Activated CD8-positive, alpha-beta memory T cell treated with anti-CD3 and anti-CD28 coated beads, Interleukin-2, amount 50 U/mL, for 4 hours (primary cell): ENCODE measurements at places on chromosomes 12 and 14.

GRCh38 chr14:42222924-42223471 lies 616.3 kb downstream of the LRFN5 start:
- no peak for DNase-seq

DNA sequence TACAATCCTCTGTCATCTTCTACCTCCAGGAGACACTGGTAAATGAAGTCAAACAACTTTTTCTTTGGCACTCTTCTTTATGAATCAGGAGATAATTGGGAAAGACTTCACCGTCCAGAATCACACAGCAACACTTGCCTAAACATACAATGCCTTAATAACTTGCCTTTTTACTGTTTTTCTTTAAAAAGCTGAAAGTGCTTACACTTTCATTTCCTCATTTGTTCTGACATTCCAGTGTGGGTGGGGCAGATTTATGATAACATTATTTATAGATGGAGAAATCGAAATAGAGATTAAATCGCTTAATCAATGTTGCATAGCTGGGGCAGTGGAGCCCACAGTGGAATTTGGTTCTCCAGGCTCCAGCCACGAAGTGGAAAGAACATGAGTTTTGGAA lies 2.8 kb upstream of the FRS2 start:
- no peak for DNase-seq

GRCh38 chr12:109495012-109495411 lies 17.6 kb downstream of the UBE3B start:
- DNase-seq, result no peak

GRCh38 chr12:62813031-62813829 lies 121.7 kb downstream of the PPM1H start:
- DNase-seq, result peak; percentile 27

DNA sequence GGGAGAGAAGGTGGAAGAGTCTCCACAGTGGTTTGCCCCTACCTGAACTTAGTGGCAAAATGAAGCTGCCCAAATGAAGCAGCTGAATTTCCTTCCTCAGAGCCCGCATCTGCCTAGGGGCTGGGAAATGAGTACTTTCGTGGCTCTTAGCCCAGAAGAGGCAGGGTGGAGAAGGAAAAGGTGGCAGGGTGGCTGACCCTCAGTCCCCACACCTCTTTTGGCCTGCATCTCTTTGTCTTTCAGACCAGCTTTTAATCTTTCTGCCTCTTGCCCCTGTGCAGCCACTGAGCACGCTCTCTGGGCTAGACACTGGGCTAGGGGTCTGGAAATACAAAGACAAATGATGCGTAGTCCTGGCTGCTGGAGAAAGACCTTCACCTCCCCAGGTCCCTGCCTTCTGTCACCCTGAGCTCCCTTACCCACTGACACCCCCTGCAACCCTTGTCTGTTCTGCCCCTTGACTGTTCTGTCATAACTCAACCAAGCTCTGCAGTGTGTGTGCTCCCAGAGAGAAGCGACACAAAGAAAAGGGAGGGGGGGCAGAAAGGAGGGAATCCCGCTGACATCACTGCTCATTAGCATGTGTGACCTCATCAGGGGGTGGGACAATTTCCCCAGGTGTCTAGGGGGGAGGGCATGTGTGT lies 371 bp upstream of the REM2 start:
- DNase-seq, result peak; percentile 59

- no peak for DNase-seq
These were observed 3.1 kb downstream of the LRFN5 start for GRCh38 chr14:41609704-41610183.

- no peak for DNase-seq
These were observed 10.8 kb downstream of the RAPGEF3 start for GRCh38 chr12:47747596-47748506.

- DNase-seq, result no peak
These were observed 162.8 kb downstream of the SNAPC1 start for GRCh38 chr14:61925043-61925442.

DNA sequence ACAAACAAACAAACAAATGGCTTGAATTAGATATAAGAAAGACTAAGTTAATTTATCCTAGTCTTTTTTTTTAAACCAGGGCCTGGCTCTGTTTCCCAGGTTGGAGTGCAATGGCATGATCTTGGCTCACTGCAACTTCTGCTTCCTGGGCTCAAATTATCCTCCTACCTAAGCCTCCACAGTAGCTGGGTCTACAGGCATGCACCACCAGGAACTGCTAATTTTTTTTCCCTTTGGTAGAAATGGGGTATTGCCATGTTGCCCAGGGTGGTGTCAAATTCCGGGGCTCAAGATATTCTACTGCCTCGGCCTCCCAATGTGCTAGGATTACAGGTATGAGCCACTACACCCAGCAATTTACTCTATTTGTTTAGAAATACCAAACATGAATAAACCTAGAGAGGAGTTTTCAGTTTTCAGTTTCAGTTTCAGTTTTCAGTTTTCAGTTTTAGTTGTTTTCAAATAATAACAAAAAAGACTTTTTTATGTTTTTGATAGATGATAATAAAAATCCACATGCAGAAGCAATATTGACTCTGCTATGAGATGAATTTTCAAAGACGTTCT lies 817.0 kb downstream of the FLRT2 start:
- DNase-seq, result no peak

- DNase-seq, result no peak
These were observed 68.7 kb upstream of the PTPRR start for GRCh38 chr12:70989232-70989631.

DNA sequence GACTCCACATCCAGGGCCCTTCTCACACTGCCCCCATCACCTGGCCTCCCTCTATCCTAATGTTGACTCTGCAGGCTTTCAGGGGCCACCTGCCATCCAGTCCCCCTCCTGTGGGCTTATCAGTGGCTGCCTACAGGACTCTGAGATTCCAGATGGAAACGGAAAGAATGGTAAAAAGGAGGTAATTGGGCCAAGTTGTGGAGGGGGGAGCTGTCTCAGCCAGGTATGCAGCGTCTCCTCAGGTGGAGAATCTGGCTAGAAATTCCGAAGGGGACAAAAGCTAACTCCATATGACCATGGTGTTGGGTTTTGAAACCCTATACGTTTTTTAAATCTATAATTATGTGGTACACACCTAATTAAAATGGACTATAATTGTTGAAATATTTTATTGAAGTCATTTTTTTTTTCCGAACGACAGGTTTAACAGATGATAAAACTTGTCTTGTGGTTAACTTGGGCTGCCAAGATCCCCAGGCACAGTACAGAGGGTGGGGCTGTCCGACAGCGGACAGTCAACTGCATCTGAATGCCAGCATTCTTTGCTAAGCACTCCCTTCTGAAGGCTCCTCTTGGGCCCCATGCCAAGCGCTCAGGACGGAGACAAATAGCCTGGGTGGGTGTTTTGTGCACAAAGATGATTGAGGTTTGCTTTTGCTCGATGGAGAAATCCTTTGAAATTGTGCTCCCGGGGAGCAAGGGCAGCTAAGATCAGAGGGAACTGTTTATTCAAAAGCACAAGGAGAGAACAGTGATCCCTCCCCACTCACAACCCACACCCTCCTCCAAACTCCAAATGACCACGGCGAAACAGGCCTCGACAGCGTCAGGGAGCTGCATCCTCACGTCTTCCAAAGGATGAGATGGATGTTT lies 365.6 kb downstream of the BCL11B start:
- DNase-seq, result no peak

GRCh38 chr14:31003284-31003683 lies 22.2 kb upstream of the AP4S1 start:
- no peak for DNase-seq

DNA sequence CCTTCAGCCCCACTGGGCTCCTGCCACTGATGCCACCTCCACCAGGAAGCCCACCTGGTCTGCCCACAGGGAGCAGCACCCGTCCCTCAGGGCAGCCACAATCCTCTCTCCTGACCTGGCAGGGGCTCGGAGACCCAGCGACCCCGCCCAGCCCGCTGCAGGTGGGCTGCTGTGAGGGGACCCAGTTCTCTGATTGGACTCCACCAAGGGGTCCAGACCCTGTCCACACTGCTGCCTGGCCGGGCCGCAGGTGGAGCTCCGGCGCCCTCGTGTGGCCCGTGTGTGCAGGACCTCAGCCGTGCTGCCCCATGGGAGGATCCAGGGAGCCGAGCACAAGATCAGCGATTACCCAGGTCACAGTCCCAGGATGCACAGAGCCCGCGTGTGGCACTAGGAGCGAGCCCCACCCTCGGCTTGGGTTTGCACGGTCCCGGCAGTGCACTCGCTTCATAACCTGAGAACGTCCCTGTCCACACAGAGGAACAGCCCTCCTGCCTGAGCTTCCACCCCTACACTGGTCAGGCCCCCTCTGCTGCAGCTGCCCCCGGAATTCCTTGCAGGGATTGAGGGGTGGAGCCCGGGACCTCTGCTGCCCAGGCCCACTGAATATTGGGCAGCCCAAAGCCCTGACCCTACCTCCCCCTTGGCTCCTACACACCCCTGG lies 35.4 kb upstream of the TMEM179 start:
- DNase-seq, result peak; percentile 36

DNA sequence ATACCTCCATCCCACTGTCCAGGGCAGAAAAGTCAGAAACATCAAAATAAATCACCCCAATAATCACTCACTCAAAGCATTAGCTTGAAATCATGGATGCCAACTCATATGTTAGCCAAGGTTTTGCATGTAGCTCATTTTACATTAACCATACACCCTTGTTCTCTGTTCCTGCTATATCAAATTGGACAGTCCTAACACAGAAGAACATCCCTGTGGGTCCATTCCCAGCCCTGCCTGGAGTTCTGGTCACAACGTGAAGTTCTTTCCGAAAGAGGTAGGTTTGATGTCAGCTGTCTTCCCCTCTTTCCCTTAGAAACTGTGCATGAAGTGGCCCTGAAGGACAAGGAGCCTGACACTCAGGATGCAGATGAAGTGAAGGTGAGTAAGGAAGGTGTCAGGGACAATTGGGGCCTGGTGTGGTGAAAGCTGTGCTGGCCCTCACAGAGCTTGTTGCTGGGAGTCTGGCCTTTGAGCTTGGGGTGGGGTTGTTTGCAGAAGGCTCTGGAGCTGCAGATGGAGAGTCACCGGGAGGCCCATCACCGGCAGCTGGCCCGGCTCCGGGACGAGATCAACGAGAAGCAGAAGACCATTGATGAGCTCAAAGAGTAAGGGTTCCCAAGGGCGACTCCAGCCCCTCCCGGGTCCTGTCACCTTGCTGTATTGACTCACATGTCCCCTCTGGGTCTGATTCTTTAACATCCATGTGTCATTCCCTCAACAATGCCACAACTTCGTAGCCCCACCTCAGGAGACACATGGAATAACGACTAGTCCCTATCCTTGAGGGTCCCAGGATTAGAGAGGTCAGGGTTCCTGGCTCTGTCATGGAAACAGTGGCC lies 15.0 kb upstream of the PIP4K2C start:
- DNase-seq, result no peak

DNA sequence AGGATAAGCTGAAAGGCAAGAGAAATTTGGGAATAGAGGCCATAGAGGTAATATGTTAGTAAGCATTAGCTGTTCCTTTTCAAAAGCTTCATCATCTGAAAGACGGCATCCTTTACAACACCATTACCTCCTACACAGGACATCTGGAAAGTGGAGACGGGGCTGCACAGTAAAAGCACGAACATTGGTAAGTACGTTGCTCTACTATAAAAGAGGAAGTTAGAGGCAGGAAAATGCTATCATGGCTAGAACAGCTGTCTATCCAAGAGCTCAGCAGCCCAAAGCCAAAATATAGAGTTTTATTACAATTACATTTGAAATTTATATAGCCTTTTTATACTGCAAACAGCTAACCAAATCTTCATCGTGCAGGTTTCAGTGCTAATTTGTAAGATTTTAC lies 172.3 kb upstream of the GRIP1 start:
- DNase-seq, result no peak

- peak; percentile 7 for DNase-seq
These were observed 121.9 kb downstream of the ADGRD1 start for GRCh38 chr12:131075611-131076010.

- no peak for DNase-seq
These were observed 213.8 kb downstream of the ATXN7L3B start for GRCh38 chr12:74751441-74751840.

DNA sequence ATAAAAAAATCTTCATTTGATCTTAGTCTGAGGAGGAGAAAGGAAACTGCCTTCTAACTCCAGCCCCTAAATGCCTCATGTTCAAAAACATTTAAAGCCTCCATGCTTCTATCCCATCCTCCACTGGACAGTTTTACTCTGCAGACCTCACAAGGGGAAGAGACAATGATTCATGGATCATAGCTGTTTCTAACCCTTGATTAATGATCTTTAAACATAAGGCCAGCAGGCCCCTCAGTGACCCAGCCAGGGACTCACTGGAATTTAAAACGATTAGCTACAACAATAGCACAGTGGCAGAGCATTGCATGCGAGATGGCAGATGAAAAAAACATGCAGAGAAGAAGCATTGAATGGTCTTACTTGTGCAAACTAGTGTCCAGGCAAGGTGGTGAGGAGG lies 6.0 kb downstream of the DCTN2 start:
- DNase-seq, result no peak

DNA sequence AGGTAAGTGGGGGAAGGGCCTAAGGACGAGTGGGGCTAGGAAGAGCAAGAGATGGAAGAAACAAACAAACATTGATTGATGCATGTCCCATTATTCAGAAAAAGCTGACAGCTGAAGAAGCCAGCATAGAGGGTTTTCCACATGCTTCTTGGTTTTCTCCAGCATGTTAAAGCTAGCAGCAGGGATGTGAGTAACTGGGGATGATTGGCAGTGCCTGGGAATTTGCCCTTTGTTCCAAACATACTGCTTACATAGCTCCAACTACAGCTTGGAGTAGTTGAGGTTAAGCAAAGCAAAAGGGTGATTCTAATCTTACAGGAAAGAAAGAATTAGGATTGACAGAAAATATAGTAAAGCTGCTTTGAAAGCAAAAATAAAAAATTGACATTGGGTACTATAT lies 68.0 kb upstream of the IFNG-AS1 start:
- no peak for DNase-seq

DNA sequence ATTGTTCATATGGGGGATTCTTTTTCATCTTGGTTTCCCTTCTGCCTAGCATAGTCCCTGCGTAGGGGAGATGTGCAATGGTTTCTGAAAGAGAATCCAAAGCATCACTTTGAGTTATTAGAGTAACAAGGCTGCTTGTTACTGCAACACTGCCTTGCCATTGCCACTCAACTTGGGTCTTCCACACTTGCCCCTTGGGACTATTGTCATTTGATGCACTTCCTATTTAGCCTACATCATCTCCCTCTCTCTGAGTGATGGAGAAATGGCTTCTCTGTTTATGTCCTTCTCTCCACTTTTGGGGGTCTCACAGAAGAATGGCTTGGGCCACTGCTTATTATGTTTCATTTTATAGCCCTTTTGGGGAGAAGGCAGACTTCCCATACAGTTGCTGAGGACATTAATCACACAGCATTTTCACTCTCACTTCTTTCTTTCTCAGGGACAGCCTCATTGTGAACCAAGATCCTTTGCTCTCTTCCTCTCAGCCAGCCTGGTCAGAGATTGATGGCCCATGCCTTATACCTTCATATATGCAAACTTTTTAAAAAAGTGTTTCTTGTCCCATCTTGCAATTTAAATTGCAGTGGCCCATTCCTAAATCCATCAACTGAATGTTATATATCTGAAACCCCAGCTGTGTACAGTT lies 50.8 kb upstream of the POC1B start:
- no peak for DNase-seq

DNA sequence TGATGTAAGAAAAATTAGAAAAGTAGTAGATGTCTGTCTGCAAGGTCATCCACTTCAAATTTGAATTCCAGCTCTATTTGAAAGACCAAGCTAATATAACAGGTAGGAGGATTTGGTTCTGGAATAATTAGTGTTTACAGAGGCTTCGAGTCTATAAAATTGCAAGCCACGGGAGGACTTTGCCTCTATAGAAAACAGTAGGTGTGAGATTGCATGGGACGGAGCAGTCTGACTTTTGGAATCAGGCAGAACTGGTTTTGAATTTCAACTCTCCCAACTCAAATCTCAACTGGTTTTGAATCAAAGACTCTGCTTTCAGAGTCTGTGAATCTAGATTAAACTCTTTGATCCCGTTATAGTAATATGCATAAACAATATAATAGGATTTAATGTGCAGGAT lies 82.4 kb downstream of the PIK3C2G start:
- no peak for DNase-seq
